H7 (cell line): ENCODE measurements at places on chromosomes 1 and 21.

DNA sequence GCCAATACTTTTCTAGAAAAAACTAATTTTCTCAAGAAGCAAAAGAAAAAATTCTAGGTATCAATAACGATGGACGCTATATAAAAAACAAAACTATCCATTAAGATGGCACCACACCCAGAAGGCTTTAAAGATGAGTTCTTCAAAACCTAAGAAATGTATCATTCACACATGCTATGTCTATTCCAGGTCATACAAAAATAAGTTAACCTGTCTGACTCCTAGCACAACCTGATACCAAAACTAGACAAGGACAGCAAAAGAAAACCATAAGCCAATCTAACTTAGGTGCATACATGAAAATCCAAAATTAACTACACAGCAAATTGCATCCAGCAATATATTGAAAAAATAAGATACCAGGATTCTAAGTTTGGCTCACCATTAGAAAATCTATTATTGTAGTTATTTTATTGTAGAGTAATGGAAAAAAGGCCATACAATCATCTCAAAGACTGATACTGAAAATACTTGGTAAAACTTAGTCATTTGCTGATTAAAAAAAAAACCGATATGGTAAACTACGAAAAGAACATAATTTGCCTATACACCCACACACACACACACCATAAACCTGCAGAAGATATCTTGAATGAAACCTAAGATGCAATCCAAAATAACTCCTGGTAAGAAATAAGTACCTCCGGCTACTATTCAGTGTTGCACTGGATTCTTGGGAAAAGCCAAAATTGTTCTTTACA lies 55.0 kb downstream of the TRAF5 start:
- no peak for DNase-seq

- DNase-seq = no peak
Observed at GRCh38 chr1:228668553-228669241, 66.6 kb upstream of the RHOU start.

GRCh38 chr1:62012836-62013235 lies 181.8 kb upstream of the L1TD1 start:
- DNase-seq = no peak

DNA sequence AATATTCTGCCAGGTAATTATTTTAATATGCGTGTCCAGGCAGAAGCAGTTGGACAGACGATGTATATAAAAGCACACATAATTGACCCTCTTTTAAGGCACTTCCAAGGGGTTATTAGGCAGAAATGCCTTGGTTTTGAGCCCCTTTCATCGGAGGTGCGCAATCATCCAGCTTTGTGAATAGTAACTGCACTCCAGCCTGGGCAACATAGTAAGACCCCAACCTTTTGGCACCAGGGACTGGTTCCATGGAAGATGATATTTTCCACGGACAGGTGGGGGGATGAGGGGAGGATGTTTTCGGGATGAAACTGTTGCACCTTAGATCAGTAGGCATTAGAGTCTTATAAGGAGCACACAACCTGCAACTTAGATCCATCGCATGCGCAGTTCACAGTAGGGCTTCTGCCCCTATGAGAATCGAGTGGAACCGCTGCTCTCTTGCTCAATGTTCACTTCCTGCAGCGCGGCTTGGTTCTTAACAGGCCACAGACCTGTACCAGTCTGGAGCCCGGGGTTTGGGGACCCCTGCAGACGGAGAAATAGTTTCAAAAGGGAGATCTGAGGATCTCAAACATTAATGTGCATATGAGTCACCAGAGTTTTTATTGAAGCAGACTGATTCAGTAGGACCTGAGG lies 1.8 kb upstream of the MCOLN2 start:
- peak; percentile 19 for DNase-seq

GRCh38 chr1:172376431-172376830 lies 44.1 kb upstream of the C1orf105 start:
- no peak for DNase-seq

DNA sequence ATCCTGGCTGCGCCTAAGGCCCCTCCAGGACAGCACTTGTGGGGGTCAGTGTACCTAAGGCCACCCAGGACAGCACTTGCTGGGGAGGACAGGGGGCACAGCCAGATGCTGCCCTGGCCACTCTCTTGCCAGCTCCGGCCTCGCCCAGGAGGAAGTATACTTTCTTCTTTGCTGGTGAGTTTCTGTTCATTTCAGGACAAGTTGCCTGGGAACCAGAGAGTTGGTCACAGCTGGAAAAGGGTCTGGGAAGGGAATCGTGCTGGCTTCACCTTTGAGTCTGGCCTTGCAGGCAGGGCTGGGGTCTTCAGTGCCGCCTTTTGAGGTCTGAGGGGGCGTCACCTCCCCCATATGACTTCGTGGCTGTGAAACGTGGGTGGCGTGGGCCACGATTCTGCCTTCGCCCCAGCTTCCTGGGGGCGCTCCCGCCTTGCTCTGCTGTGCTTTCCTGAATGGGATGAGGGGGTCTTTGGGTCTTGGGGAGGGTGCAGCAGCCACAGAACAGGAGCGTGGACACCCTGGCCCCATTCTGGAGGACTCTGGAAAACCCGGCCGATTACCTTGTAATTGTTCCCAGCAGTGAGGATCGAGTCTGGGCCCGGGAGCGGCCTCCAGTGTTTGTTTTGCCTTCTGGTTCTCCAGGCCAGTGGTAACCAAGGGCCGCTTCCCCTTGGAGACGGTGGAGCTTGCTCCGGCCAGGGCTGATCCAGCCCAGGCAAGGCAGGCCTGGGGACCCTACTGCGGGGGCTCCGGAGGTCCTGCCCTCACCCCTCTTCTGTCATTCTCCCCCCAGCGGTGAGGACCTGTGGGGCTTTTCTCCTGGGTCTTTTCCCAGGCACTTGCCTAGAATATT lies 45.9 kb downstream of the SPSB1 start:
- DNase-seq = no peak
